ENCODE measurements at places on chromosomes 1 and 21.

GRCh38 chr1:242205622-242206489 is 207.0 kb upstream of the MAP1LC3C start:
- DNase-seq, result no peak

- peak; percentile 26 for DNase-seq
These were observed 11.8 kb downstream of the ZBED6 start for GRCh38 chr1:203807196-203807595.

DNA sequence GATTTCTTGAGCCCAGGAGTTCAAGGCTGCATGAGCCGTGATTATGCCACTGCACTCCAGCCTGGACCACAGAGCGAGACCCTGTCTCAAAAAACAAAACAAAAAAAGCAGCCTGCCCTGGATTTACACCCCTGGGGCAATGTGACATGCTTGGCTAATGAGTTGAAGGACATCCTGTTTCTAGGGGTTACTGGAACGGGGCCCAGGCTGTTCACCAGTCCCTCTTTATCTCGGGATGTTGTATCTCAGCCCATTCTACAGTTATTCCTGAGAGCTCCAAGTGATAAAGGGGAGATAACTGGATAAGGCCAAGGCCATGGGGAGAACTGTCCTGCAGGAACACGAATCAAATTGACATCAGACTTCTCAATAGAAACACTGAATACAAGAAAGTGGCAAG is 21.7 kb upstream of the S100A2 start:
- DNase-seq, result no peak

GRCh38 chr1:63189677-63190076 is 132.7 kb upstream of the FOXD3 start:
- no peak for DNase-seq

Data from fibroblast of skin of left quadriceps (primary cell).